Thyroid gland (tissue), 4 donors: ENCODE measurements at places on chromosomes 12 and 14.

- no peak for DNase-seq
These were observed 218.5 kb downstream of the PHLDA1 start for GRCh38 chr12:75813072-75813471.

- peak; percentile 48 for DNase-seq
These were observed 106.1 kb downstream of the PRICKLE1 start for GRCh38 chr12:42483521-42483790.

DNA sequence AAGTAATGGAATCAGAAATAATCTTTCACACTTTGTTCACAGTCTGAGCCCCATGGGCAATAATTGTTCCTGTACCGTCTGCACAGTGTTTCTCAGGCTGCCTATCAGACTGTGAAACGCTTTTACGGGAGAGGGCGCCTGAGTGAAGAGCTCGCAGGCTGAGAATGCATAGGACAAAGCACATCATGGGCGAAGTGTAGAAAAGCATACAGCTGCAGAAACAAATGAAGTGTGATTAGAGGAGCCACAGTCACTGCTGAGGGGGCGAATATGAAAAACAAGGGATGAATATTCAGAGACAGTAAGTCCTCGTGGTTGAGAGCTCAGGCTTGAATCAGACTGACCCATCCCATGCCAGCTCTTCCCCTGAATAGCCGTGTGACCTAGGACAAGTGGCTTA lies 438.4 kb upstream of the DCN start:
- DNase-seq = peak; percentile 15

GRCh38 chr14:24250354-24250753 lies 7.9 kb upstream of the TINF2 start:
- no peak for DNase-seq
